ENCODE measurements at places on chromosomes 4 and X.
A peak's percentile ranks its signal among the peaks of the same experiment; 100 is the strongest.

DNA sequence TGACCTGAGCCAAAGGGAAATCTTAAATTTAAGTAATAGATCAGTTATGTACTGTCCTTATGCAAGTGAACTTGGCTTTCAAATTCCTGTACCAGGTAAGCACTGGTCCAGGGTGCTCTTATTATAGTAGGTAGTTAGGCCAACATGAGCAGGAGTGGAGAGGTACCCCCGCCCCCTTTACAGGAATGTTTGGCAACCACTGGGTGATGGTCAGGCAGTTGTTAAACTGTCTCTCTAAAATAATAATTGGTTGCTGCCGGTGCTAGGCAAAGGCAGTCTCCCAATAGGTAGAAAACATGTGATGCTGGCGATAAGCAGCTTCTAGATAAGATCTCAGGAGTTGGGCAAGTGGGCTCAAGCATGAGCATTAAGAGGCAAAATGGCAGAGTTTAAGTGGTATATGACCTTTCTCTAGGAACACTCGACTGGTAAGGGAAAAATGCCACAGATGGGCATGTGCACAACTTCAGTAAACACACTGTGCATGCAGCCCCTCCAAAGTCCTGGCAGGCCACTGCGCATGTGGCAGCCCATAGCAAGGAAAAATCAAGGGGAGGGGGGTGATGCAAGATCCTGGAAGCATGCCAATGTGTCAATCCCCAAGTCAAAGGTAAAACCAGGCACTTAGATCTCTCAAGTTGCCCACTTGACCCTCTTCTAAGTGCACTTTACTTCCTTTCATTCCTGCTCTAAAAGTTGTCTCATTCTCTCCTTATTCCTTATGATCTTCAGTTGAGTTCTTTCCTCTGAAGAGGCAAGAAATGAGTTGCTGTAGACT, 1239.7 kb downstream of the C4orf33 start:
- DNase-seq: no peak

GRCh38 chr4:29075366-29075765, 1644.8 kb upstream of the PCDH7 start:
- no peak for DNase-seq

- no peak for DNase-seq
Measured at GRCh38 chrX:23788946-23789345, 6.0 kb downstream of the SAT1 start.

GRCh38 chr4:138449938-138450337, 207.8 kb upstream of the SLC7A11 start:
- DNase-seq: no peak

DNA sequence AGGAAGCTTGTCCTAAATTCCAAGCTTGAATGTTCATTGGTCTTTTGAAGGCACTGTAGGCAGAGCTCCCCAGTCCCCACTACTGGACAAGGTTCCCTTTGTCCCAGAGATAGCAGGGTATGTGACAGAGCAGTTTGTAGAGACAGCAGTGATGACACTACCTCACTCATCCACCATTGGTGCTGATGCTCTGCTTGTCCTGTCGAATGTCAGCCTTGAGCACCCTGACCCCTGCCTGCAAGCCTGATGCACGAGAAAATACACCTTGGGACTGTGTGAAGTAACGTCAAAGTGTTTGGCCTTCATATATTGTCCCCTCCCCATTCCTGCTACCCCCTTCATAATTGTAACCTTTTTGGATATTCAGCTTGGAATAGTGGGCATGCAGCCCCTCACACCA, 188.9 kb upstream of the EOLA2 start:
- no peak for DNase-seq

- no peak for DNase-seq
Measured at GRCh38 chr4:171340258-171340657, 472.9 kb upstream of the GALNTL6 start.

DNA sequence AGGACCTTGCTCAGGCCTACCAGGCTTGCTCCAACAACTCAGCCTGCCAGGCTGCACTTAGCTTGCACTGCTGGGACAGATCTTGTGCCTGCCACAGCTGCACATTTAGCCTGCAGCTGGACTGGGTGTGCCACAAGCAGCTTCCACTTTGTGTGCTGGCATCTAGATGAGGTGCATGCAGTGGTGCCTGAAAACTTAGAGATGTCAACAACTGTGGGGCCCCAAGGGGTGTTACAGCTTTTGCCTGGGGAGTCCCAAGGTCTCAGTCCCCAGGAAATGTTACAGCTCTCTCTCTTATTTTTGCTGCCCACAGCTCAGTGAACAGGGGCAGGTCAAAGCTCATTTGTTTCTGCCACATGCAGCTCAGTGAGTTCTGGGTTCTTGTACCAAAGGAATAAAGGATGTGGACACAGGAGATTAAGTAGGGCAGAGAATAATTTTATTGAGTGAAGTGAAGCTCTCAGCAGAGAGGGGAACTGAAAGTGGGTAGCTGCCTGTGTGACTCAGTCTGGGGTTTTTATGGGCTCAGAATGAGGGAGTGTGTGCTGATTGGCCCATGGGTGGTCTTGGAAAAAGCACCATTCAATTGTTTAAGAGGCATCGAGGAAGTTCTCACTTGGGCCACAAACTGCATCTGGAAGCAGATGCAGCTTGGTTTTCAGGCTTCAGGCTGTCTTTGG, 828.3 kb downstream of the TECRL start:
- no peak for DNase-seq

DNA sequence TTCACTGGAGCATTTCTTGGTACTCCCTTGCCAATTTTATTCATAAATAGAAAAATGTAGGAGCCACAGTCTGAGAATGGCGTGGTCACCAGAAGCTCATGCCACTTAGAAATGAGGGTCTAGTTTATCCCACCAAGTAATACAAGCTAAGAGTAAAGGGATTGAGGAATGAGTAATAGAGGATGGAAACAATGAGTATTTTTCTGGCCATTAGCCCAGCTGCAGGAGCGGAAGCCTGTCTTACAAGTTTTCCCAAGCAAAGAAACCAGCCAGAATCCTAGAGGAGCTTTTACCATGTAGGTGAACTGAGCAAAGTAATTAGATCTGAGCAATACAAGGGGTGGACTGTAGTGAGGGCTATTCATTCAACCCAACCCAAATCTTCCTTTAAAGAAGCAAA, 160.7 kb upstream of the NPY2R start:
- DNase-seq: no peak

DNA sequence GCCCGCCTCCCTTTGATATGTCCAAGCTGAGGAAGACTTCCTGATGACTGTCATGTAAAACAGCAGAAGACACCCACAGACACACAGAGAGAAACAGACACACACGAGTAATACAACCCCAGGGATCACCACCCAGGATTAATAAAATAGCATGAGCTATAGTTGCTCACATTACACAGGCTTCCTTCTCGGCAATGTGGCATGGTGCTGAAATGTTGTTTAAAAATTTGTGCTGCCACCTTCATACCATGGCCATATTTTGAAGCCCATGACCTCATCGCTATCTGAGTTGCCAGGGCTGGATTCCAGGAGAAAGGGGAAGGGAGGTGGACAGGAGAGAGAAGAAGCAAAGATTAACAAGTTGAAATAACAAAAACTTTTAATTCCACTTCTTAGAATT, 111.7 kb downstream of the SYNPO2 start:
- DNase-seq: no peak

- no peak for DNase-seq
Measured at GRCh38 chrX:136936183-136936549, 55.6 kb upstream of the RBMX start.

DNA sequence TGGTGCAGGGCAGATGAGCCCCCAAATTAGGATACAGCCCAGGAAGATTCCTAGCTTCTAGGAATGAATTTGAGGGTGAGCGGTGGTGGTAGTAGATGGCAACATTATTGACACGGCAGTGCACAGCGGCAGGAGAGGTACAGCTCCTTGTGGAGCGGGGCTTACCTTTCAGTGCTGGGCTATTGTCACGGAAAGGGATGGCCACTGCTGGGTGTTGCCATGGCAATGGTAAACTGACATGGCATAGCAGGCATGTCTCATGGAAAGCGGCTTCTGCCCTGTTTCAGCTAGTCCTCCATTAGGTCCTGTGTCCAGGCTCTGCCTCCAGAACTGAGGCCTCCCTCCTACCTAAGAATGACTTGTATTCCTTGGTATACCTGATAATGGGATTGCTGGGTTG, 81.8 kb upstream of the WDR1 start:
- DNase-seq: no peak

GRCh38 chrX:125205133-125205917, 114.3 kb upstream of the TEX13C start:
- no peak for DNase-seq

GRCh38 chr4:89469930-89470375, 162.4 kb upstream of the GPRIN3 start:
- peak; percentile 36 for DNase-seq

- DNase-seq: no peak
Measured at GRCh38 chrX:24506082-24506481, 41.0 kb downstream of the PDK3 start.

DNA sequence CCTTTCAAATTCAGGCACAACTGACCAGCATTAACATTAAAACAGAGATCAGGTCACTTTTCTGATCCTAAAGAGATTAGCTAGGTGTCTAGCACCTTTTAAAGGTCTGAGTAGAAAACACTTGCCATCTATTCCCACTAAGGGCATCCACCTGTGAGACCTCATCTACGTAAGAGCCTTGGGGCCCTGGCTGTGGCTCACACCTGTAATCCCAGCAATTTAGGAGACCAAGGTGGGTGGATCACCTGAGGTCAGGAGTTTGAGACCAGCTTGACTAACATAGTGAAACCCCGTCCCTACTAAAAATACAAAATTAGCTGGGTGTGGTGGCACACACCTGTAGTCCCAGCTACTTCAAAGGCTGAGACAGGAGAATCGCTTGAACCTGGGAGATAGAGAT, 11.8 kb downstream of the TBC1D9 start:
- no peak for DNase-seq

GRCh38 chrX:123884809-123885408, 25.1 kb downstream of the XIAP start:
- no peak for DNase-seq
